ENCODE measurements at places on chromosomes 4 and X. TPM values are rescaled to one million over a fixed set of nuclear protein-coding genes. Genes with fewer than 3 reads are reported as not detected.

MCF2 gene
- 0.16 TPM for total RNA-seq

GRCh38 chr4:176526704-176527103, 206.9 kb downstream of the SPCS3 start:
- no peak overlapping the region for H3K4me3 ChIP-seq
- no peaks in the 10 kb centered on the region for H3K36me3 ChIP-seq
- no peaks in the 10 kb centered on the region for H3K4me1 ChIP-seq
- no peak for DNase-seq
- H3K27me3 ChIP-seq, result no peaks in the 10 kb centered on the region

ADH1B gene
- not detected for total RNA-seq

GPR50 gene
- total RNA-seq, result not detected

- no peak overlapping the region for H3K4me3 ChIP-seq
- DNase-seq, result no peak
- no peaks in the 10 kb centered on the region for H3K27me3 ChIP-seq
- no peaks in the 10 kb centered on the region for H3K4me1 ChIP-seq
- H3K27ac ChIP-seq, result no peak overlapping the region
Observed at GRCh38 chr4:62399242-62399641, 1199.1 kb downstream of the ADGRL3 start.

USP26 gene
- total RNA-seq, result not detected

- no peaks in the 10 kb centered on the region for H3K27me3 ChIP-seq
- no peak overlapping the region for H3K4me3 ChIP-seq
- no peak overlapping the region for H3K27ac ChIP-seq
- H3K4me1 ChIP-seq, result no peaks in the 10 kb centered on the region
Observed at GRCh38 chrX:10041383-10041782, 74.2 kb downstream of the CLDN34 start.

SRP72 gene
- 115 TPM for total RNA-seq

HMX1 gene
- not detected for total RNA-seq

PTCHD1 gene
- total RNA-seq, result 0.58 TPM

IL21 gene
- not detected for total RNA-seq

GRCh38 chr4:36343501-36344175, 62.2 kb downstream of the DTHD1 start:
- no peak overlapping the region for H3K27ac ChIP-seq
- H3K36me3 ChIP-seq, result no peaks in the 10 kb centered on the region
- no peaks in the 10 kb centered on the region for H3K27me3 ChIP-seq
- H3K4me3 ChIP-seq, result no peak overlapping the region
- H3K4me1 ChIP-seq, result no peaks in the 10 kb centered on the region

- H3K36me3 ChIP-seq, result no peaks in the 10 kb centered on the region
- no peak overlapping the region for H3K4me3 ChIP-seq
- no peak for DNase-seq
- H3K4me1 ChIP-seq, result no peaks in the 10 kb centered on the region
Observed at GRCh38 chr4:95749204-95749603, 90.7 kb upstream of the PDHA2 start.

FAM9B gene
- 0.69 TPM for total RNA-seq
